ENCODE measurements at places on chromosomes 11 and 22. TPM values are rescaled to one million over a fixed set of nuclear protein-coding genes. Genes with fewer than 3 reads are reported as not detected.

Gene DAGLA
- 3.6 TPM for total RNA-seq

Gene HORMAD2
- total RNA-seq: not detected

Gene MYBPC3
- total RNA-seq: 0.23 TPM

Gene MMP1
- 0.06 TPM for total RNA-seq

Gene OR52I2
- not detected for total RNA-seq

Gene C11orf87
- total RNA-seq: 0.29 TPM

Gene TSGA10IP
- not detected for total RNA-seq

Gene OR5A1
- not detected for total RNA-seq

Gene GLYATL1
- total RNA-seq: 115 TPM

Gene ARHGAP42
- total RNA-seq: 33.8 TPM

Gene OR52E1
- total RNA-seq: not detected
